ENCODE measurements at places on chromosomes 12 and 14.

GRCh38 chr14:20305265-20306078, at the start of gene TTC5:
TSS of gene TTC5 (minus strand) at chr14:20305951. CDS start at chr14:20305937, 14 bp downstream.
- DNase-seq: peak; percentile 94

DNA sequence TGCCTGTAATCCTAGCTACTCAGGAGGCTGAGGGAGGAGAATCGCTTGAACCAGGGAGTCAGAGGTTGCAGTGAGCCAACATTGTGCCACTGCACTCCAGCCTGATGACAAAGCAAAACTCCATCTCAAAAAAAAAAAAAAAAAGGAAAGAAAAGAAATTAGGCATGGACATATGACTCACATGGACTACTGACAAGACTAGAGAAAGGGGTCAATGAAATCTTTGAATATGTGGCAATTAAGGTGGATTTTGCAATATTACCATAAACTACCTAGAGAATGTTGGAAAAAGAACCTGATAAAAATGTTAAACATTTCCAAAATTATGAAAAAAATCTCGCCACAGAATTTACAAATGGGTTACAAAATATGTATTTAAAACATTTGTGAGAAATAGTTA, 873.6 kb downstream of the C12orf50 start:
- no peak for DNase-seq

GRCh38 chr14:58426670-58427280, 556 bp downstream of the TIMM9 start:
- DNase-seq: peak; percentile 38

- no peak for DNase-seq
Observed at GRCh38 chr12:94146166-94146936, 2.0 kb upstream of the PLXNC1 start.

GRCh38 chr12:6772726-6773589, 638 bp downstream of the LAG3 start:
- no peak for DNase-seq
